ENCODE measurements at places on chromosomes 1 and 21.

DNA sequence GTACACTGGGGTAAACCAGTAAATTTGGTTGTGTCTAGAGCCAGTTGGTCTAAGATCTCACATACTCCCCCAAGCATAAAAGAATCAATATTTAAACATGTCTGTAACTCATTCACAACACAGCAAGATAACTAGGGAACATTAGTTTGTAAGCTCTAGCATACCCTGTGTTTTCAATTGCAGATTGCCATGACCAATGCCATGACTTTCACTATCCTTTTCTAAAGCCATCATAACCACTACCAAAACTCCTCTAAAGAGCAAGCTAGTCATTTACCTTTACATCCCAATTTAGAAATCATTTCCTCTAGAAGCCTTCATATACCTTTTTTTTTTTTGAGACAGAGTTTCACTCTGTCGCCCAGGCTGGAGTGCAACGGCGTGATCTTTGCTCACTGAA lies 56.5 kb upstream of the PLA2G4A start:
- no peak for DNase-seq

DNA sequence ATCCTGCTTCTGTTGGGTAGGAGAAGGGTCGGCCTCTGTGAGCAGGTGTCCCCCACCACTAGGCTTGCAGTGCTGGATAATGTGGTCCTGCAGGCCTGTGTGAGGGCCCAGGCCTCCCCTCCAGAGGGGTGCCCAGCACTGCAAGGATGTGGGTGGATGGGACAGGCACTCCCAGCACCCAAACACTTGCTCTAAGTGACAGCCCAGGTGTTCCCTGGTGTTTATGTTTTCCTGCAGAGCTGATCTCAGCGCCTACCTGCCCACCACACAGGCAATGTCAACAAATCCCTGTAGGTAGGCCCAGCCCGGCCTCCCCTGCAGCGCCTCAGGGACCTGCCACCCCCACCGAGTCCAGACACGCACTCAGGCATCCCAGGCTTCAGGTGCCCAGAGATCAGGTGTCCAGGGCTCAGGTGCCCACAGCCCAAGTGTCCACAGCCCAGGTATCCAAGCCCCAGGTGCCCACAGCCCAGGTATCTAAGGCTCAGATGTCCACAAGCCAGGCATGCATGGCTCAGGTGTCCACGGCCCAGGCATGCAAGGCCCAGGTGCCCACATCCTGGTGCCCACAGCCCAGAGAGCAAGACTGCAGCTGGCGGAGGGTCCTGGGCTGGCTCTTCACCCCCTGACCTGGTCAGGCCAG lies 59.2 kb downstream of the WNT9A start:
- DNase-seq: no peak

- DNase-seq: no peak
Measured at GRCh38 chr21:46410516-46410915, 48.2 kb upstream of the DIP2A start.

- DNase-seq: no peak
Measured at GRCh38 chr1:222644636-222644980, 26.7 kb downstream of the MIA3 start.

DNA sequence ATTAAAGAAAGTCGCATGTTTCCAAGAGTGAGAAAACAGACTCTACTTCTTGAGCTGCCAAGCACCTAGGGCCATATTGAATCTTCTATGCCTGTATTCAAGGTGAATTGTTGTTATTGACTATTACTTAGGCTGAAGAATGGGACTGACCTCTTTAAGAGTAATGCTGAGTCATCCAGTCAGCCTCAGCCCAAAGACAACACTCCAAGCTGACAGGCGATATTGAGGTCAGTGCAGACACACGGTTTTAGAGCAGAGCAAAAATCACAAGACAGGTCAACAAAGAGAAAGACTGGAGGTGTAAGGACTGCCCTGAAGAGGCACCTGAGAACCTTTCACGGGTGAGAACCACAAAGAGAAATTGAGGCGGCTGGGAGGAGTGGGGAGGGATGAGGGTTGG lies 146.9 kb downstream of the MIS18A start:
- DNase-seq: no peak

- peak; percentile 43 for DNase-seq
Measured at GRCh38 chr1:201348211-201348566, 29.3 kb downstream of the TNNT2 start.

GRCh38 chr1:53256511-53257453 lies 18.5 kb upstream of the MAGOH start:
- DNase-seq: no peak

GRCh38 chr1:6129313-6129712 lies 50.8 kb downstream of the CHD5 start:
- DNase-seq: no peak

DNA sequence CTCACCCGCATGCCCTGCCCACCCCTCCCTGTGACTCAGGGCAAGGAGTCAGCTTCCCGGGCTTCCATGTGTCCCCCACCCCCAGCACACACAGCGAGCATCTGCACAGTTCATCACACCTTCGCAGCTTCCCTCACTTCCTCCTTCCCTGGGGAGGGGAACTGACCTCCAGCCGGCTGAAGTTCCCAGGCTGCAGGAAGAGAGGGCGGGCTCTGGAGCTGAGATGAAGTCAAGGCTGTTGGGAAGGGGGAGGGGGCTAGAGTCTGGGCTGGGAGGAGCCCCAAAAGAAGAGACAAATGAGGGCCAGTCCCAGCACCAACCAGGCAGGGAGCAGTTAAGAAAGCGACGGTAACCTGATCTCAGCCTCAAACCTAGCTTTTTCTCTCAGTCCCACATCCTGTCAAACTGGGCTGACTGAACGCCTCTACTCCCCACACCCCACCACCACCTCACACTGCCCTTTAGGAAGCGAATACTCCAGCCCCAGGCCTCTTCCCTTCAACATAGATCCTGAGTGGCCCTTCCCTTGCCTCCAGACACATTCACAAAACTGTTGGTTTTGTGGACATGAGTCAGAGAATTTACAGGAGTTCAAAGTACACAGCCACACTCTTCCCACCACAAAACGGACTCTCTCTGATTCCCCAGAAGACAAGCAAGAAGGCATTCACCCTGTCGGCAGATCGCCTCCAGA lies 1.8 kb downstream of the RHOC start:
- DNase-seq: peak; percentile 66

GRCh38 chr1:43953361-43953760 lies 6.6 kb downstream of the IPO13 start:
- DNase-seq: peak; percentile 47

- peak; percentile 81 for DNase-seq
Measured at GRCh38 chr1:47179017-47179987, 10.5 kb downstream of the PDZK1IP1 start.

DNA sequence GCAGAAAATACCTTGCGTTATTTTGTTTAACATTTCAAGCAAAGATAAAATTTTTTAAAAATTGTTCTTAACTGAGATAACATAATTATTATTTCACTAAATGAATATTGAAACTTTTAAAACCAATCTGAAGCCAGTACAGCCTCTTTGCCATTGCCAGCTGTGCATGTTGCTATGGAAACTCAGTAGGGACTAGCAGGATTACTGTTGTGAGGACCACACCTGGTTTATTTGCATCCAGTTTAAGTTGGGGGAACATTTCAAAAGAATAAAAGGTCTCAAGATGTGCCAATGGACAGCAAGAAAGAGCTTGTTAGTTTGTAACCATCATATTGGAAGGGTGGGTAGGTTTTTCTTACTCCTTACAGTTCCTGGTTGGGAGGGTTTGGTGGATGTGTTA lies 80.7 kb downstream of the POU2F1 start:
- DNase-seq: no peak

GRCh38 chr1:43414634-43415223 lies 25.0 kb downstream of the SZT2 start:
- peak; percentile 39 for DNase-seq

DNA sequence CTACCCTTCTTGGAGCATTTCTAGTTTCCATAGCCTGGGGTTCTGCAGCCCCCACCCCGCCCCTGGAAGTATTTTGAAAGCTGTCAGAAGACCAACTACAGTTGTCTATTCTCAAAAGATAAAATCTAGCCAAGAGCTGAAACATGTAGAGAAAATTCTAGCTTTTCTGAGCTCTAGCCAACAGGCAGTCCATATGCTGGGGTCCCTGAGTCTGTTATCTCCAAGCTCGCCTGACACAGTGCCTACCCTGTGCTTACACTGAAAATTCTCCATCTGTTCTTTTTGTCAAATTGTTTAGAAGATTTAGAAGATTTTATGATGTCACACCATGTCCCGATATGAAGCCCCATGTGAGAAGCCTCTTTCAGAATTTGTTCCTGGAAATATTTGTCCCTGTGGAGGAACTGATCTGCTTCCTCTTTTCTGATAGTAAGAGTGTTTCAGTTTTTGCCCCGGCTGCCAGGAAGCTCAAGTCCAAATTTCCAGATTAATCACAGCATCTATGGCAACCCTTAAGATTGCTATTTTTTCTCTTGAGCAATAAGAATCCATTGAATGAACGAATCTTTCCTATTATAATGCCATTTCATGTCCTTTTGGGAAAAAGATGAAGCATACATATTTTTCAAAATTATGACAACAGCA lies 23.7 kb upstream of the CSF3R start:
- DNase-seq: no peak

GRCh38 chr1:171484760-171485374 lies 463 bp upstream of the PRRC2C start:
- peak; percentile 0 for DNase-seq

DNA sequence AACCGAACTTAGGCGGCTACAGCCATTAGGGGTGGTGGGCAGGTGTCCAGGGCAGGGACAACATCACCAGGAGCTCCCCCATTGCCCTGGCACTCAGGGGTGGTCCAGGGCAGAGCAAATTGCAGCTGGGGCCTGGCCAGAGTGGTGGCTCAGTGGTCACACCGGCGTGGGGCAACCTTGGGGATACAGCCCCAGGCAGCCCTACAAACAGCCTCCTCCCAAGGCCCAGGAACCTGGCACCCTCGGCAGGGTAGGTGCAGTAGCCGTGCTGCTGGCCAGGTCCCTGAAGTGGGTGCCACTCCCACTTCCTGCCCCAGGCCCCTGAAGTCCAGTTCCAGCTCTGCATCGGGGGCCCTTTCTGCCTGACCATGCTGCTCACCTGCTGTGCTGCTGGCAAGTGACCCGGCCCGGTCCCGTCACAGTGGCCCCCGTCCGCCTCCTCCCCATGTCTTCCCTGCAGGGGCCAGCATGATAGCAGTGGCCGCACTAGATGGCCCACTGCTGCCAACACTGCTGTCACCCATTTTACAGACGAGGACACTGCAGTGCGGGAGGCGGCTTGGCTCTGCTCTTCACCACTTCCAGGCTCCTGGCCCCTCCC lies 712.8 kb downstream of the MATN1 start:
- DNase-seq: no peak

- DNase-seq: no peak
Measured at GRCh38 chr1:30737357-30738039, 14.1 kb upstream of the MATN1 start.

Data from NCI-H2171 (cell line).